ENCODE measurements at places on chromosomes 1 and 21.

- no peak for DNase-seq
These were observed 40.3 kb downstream of the URB1 start for GRCh38 chr21:32352526-32352925.

DNA sequence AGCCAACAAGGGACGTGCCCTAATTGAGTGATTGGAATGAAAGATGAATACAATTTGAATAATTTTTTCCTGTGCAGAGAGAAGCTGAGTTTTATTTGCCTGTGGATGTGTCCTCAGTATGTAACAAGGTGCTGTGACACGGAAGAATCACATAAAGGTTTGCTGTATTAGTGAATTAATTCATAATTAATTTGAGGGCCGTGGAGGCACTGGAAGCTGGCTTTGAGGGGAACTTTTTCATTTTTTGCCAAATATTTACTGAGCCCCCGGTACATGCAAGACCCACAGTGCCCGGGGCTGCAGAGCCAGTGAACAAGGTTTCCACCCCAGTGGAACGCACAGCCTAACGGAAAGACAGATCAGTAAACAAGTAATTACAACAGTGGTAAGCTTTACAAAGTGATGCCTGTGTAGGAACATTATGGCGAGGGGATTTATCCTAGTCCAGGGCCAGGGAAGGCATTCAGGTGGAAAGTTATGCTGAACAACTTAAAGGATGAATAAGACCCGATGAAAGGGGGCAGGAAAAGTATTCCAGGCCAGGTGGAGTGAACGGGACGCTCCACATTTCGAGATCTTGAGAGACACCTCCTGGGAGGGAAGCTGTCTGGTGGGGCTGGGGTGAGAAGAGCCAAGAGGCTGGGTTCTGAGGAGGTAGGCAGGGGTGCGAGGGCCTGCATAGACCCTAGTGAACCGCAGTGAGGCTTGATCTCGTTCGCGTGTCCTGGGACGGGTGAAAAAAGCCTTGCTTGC is 773 bp upstream of the RCC2 start:
- no peak for DNase-seq

GRCh38 chr1:64433747-64434146 is 36.2 kb upstream of the CACHD1 start:
- DNase-seq: no peak

- DNase-seq: no peak
These were observed 147.1 kb downstream of the CACNA1E start for GRCh38 chr1:181630398-181630797.

DNA sequence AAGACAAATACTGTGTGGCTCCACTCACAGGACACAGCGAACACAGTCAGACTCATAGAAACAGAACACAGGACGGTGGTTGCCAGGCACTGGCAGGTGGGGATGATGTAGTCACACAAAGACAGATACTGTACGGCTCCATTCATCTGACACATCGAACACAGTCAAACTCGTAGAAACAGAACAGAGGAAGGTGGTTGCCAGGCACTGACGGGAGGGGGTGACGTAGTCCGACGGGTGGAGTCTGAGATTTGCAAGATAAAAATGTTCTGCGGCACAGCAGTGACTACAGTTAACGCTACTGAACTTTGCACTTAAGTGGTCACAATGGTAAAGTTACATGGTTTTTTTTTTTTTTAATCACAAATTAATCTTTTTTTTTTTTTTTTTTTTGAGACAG is 18.7 kb downstream of the C21orf58 start:
- no peak for DNase-seq

GRCh38 chr1:99627615-99628014 is 18.3 kb upstream of the PALMD start:
- no peak for DNase-seq

DNA sequence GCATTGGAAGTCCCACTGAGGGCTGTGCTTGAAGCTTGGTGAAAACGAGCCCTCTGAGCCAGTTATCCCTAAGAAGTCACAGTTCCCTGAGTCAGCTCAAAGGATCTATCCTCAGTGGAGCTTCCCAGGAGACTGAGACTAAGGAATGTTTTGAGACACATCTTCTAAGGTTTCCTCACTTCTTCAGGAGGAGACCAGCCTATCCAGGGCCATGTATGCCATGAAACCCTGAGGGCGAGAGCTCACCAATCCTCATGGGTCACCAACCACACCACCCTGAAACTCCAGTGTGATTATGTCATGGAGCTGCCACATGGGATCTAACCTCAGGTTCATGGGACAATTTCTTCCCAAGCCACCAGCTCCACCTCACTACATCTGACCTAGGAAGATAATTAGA is 7.6 kb upstream of the TIE1 start:
- DNase-seq: no peak

DNA sequence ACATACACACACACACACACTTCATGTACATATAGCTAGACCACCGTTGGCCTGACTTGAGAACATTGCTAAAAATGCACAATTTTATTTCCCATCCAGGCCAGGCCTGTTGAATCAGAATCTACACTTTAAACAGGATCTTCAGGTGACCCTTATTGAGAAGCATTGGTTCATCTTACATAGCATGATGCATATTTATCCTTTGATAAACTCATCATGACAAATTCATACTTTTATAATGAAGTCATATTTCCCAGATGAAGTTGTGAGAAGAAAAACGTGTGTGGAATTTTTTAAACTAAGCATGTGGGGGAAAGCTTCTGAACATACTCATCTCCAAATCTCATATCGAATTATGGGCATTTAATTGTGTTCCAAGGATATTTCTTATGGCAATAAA is 877.7 kb downstream of the MRPL39 start:
- no peak for DNase-seq

Data from OCI-M1 (cell line).